ENCODE measurements at places on chromosomes 7 and 10. TPM values are rescaled to one million over a fixed set of nuclear protein-coding genes. Genes with fewer than 3 reads are reported as not detected.

GRCh38 chr7:91112902-91113341, 151.3 kb upstream of the FZD1 start:
- no peaks in the 10 kb centered on the region for H3K27me3 ChIP-seq
- H3K4me1 ChIP-seq, result no peaks in the 10 kb centered on the region
- H3K4me3 ChIP-seq, result no peak overlapping the region
- no peak for DNase-seq

Gene EN2
- total RNA-seq, result not detected

DNA sequence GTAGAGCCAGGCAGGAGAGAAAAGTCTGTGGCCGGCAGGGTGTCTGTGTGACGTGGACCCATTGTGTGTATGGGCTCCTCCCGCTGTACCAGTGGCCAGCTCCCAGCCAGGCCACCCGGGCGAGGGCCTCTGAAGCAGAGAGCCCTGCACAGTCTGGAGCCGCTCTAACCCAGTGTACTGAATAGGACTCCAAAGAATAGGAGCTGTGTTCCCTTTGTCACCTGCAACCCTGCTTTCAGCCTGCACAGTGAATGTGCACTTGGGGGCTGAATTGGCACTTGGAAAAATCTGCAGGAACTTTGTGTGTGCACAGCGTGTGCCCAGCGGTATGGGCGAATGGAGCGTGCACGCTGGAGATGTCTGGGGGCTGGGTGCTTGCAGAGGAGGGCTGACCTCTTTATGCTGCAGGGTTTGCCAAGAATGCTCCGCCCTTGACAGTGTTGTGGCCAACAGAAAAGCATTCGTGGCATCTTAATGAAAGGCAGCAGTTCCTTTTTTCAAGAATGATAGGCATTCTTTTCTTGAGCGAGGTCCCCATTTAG, 216.2 kb downstream of the AUTS2 start:
- H3K4me1 ChIP-seq, result no peaks in the 10 kb centered on the region
- H3K4me3 ChIP-seq, result no peak overlapping the region
- DNase-seq, result no peak
- no peaks in the 10 kb centered on the region for H3K36me3 ChIP-seq

DNA sequence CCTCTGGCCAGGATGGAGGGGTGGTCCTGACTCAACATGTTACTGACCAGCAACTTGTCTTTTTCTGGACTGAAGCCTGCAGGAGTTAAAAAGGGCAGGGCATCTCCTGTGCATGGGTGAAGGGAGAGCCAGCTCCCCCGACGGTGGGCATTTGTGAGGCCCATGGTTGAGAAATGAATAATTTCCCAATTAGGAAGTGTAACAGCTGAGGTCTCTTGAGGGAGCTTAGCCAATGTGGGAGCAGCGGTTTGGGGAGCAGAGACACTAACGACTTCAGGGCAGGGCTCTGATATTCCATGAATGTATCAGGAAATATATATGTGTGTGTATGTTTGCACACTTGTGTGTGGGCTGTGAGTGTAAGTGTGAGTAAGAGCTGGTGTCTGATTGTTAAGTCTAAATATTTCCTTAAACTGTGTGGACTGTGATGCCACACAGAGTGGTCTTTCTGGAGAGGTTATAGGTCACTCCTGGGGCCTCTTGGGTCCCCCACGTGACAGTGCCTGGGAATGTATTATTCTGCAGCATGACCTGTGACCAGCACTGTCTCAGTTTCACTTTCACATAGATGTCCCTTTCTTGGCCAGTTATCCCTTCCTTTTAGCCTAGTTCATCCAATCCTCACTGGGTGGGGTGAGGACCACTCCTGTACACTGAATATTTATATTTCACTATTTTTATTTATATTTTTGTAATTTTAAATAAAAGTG, 6.0 kb downstream of the PLAU start:
- no peak overlapping the region for H3K27ac ChIP-seq
- H3K36me3 ChIP-seq, result peaks cover 50% of the 10 kb centered on the region
- no peak overlapping the region for H3K4me3 ChIP-seq
- H3K27me3 ChIP-seq, result peaks cover 4% of the 10 kb centered on the region
- H3K4me1 ChIP-seq, result peaks cover 19% of the 10 kb centered on the region

GRCh38 chr7:108294595-108294994, 161.6 kb downstream of the NRCAM start:
- no peaks in the 10 kb centered on the region for H3K36me3 ChIP-seq
- no peak for DNase-seq
- no peak overlapping the region for H3K27ac ChIP-seq
- peaks cover 8% of the 10 kb centered on the region for H3K27me3 ChIP-seq
- no peaks in the 10 kb centered on the region for H3K4me1 ChIP-seq

GRCh38 chr10:117260084-117260483, 19.2 kb downstream of the SLC18A2 start:
- H3K27ac ChIP-seq, result no peak overlapping the region
- no peak for DNase-seq
- H3K4me1 ChIP-seq, result peaks cover 16% of the 10 kb centered on the region
- H3K27me3 ChIP-seq, result peaks cover 11% of the 10 kb centered on the region
- H3K4me3 ChIP-seq, result no peak overlapping the region

DNA sequence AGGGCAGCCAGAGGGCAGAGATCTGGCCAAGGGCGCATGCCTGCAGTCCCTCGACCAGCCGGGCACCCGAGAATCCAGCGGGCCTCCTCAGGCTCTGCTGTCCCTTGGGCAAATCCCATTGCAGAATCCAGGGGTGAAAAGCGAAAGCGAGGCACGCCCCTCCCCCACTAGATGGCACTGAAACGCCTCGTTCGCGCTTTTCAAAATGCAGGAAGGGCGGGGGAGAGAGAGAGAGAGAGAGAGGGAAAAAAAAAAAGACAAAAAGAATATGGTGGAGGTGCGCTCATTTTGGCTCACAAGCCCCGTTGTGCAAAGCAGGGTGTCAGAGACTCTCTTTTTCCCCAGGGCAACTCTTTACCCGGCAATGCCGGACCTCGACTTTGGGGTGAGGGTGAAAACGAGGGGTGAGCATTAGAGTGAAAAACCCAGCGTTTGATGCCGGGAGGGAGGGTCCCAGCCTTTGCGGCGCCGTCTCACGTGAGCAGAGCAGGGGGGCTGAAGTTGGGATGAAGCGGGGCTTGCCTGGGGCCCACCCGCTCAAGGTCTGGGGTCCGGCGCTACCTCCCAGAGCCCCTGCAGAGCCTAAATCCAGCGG, 2.5 kb upstream of the TMEM178B start:
- H3K27me3 ChIP-seq, result peaks cover 48% of the 10 kb centered on the region
- DNase-seq, result peak; percentile 35
- H3K36me3 ChIP-seq, result no peaks in the 10 kb centered on the region
- H3K4me1 ChIP-seq, result peaks cover 13% of the 10 kb centered on the region

DNA sequence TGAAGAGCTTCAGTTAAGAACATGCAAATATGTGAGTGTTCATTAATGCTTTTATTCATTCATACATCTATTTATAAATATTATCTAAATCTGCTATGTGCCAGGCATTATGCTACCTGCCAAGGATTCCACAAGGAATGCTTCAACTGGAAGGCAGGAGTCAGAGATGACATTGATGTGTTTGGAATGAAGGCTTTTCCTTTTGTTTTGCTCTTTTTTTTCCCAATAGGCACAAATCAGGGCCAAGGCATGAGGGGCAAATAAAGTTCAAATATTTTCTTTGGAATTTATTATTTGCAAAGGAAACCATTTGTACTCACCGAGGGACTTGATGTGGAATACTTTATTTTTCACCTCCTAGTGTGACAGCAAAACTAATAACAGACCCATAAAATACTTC, 530.3 kb downstream of the ARL4A start:
- H3K4me1 ChIP-seq, result no peaks in the 10 kb centered on the region
- no peaks in the 10 kb centered on the region for H3K27me3 ChIP-seq
- no peaks in the 10 kb centered on the region for H3K36me3 ChIP-seq
- H3K4me3 ChIP-seq, result no peak overlapping the region
- no peak for DNase-seq
- no peak overlapping the region for H3K27ac ChIP-seq

DNA sequence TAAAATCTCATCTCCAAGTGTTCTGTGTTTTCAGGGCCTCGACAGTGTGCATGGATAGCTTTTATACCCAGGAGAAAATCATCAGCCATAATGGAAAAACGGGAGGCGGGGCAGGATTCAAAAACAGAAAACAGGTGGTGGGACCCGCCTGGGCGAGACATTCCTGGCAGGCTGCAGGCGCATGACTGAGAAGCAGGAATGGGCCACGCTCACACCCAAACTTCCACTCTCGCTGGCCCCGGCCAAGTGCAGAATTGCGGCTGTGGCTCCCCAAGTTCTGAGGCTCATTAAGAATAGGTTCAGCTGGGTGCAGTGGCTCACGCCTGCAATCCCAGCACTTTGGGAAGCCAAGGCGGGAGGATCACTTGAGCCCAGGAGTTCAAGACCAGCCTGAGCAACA, 60.6 kb downstream of the C10orf143 start:
- H3K4me1 ChIP-seq, result no peaks in the 10 kb centered on the region
- no peaks in the 10 kb centered on the region for H3K27me3 ChIP-seq
- no peak for DNase-seq
- no peaks in the 10 kb centered on the region for H3K36me3 ChIP-seq
- no peak overlapping the region for H3K4me3 ChIP-seq

DNA sequence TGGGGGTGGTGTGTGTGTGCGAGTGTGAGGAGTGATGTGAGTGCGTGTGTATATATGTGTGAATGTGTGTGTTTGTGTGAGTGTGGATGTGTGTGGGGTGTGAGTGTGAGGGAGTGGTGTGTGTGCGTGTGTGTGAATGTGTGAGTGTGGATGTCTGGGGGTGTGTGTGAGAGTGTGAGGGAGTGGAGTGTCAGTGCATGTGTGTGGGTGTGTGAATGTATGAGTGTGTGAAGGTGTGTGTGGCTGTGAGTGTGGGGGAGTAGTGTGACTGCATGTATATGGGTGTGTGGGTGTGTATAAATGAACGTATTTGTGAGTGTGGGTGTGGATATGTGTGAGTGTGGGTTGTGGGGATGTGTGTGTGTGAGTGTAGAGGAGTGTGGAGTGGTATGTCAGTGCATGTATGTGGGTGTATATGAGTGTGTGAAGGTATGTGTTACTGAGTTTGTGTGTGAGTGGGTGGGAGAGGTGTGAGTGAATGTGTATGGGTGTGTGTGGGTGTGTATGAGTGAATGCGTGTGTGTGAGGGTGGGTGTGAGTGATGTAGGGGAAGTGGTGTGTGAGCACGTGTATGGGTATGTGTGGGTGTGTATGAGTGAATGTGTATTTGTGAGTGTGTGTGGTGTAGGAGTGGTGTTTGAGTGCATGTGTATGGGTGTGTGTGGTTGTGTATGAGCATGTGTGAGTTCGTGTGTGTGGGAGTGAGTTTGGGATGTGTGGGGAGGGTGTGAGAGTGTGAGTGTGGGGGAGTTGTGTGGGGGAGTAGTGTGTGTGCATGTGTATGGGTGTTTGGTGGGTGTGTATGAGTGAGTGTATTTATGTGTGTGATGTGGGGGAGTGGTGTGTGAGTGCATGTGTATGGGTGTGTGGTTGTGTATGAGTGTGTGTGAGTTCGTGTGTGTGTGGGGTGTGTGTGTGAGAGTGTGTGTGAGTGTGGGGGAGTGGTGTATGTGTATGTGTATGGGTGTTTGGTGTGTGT, 28.5 kb upstream of the NUB1 start:
- H3K4me3 ChIP-seq, result no peak overlapping the region
- no peak for DNase-seq
- H3K27ac ChIP-seq, result no peak overlapping the region
- peaks cover 7% of the 10 kb centered on the region for H3K4me1 ChIP-seq
- H3K36me3 ChIP-seq, result no peaks in the 10 kb centered on the region
- no peaks in the 10 kb centered on the region for H3K27me3 ChIP-seq

Gene HYAL4
- total RNA-seq, result not detected

DNA sequence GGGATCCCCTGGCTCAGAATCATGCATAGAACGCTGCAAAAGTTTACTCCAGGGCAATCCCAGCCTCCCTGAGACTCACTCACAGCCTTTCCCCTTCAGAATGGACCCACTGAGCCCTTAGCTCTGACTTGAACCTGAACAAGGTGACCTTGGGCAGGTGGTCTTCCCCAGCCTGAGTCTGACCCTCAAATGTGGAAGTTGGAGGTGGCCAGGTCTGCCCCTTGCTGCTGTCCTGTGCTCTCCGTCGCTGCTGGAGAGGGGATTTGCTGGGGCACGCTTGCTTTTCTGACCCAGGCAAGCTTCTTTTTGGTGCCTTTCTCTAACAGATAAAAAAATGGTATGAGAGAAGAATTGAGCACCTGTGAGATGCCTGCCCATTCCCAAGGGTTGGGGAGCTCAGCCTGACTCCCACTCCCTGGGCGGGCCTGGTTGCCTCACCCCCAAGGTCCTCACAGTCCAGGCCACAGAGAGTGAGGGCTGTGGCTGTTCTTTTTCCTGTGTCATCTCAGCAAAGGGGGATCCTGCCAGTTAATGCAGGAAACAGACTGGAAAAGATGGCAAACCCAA, 46.6 kb upstream of the IGFBP3 start:
- no peak overlapping the region for H3K27ac ChIP-seq
- no peaks in the 10 kb centered on the region for H3K36me3 ChIP-seq
- no peak for DNase-seq
- no peak overlapping the region for H3K4me3 ChIP-seq
- H3K4me1 ChIP-seq, result no peaks in the 10 kb centered on the region

GRCh38 chr7:80659120-80660055, 20.9 kb downstream of the CD36 start:
- H3K27me3 ChIP-seq, result no peaks in the 10 kb centered on the region
- DNase-seq, result no peak
- H3K36me3 ChIP-seq, result no peaks in the 10 kb centered on the region
- H3K4me1 ChIP-seq, result no peaks in the 10 kb centered on the region
- H3K27ac ChIP-seq, result no peak overlapping the region

Gene GPR37
- total RNA-seq, result not detected

GRCh38 chr7:70193514-70193913, 595.2 kb downstream of the AUTS2 start:
- H3K4me3 ChIP-seq, result no peak overlapping the region
- DNase-seq, result no peak
- no peaks in the 10 kb centered on the region for H3K36me3 ChIP-seq
- H3K4me1 ChIP-seq, result no peaks in the 10 kb centered on the region
- H3K27me3 ChIP-seq, result no peaks in the 10 kb centered on the region

- H3K27me3 ChIP-seq, result peaks cover 26% of the 10 kb centered on the region
- DNase-seq, result no peak
- no peak overlapping the region for H3K4me3 ChIP-seq
- no peaks in the 10 kb centered on the region for H3K4me1 ChIP-seq
Observed at GRCh38 chr10:14468726-14469125, 138.0 kb upstream of the FRMD4A start.

DNA sequence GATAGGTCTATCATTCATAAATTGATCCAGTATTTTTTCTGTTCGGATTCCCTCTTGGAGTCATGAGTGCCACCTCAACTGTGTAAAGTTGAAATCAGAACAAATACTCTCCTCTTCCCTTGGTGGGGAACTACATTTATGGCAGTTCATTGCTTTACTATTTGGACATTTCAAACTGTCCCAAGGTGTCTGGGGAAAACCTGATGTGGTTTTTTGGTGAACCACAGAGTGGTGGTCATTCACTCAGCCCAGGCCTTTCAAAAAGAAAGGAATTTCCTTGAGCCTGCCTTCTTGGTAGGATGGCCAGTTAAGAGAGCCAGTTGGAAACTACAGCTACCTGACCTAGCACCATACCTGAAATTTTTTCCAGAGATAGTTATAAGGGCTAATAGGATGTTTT, 59.0 kb downstream of the ABCB1 start:
- H3K4me1 ChIP-seq, result no peaks in the 10 kb centered on the region
- no peak for DNase-seq
- no peak overlapping the region for H3K27ac ChIP-seq
- no peaks in the 10 kb centered on the region for H3K36me3 ChIP-seq

All from activated T-helper 2 cell treated with anti-CD3 and anti-CD28 coated beads, Interferon-gamma antibody, Interleukin-2, Interleukin-4, amounts not matched to agents 10 μg/mL and 5 μg/mL and 100 μg/mL, durations not matched to agents 14 hours and 24 hours and 36 hours (primary cell).